ENCODE measurements at places on chromosomes 5 and 9.

- DNase-seq = no peak
Measured at GRCh38 chr9:749716-750115, 91.8 kb upstream of the DMRT1 start.

GRCh38 chr5:128800377-128800776 lies 164.9 kb upstream of the SLC27A6 start:
- no peak for DNase-seq

DNA sequence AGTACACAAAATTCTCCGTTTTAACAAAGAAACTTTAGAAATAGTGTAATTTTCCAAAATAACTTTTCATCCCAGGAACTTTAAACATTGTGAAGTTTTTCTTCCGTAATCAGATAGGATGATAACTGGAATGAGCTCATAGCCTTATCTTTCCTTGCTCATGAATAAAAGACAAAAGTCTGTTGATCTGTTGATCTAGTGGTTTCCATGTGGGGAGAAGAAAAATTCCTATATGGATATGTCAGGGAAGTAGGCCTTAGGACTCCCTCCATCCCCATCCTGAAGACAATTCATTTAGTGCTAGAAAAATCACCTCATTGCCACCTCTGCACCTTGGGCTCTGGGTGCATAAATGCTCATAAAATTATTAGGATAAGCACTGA lies 266.6 kb downstream of the SMARCA2 start:
- no peak for DNase-seq

DNA sequence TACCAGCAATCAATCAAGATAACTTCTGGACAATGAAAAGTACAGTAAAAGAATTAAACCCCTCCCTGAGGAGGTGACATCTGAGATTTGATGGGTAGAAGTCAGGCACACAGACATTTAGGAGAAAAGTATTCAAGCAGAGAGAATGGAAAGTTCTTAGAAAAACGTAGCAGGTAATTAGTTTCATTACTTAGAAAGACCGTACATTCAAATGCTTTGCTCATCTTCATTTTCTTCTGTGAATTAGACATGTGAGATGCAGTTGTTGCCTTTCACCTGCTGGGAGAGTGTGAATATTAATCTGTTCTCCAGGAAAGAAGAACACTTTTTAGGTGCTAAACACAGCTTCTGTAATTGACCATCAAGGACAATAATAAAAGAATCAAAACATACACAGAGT lies 71.3 kb upstream of the PPP1R2B start:
- DNase-seq = no peak

DNA sequence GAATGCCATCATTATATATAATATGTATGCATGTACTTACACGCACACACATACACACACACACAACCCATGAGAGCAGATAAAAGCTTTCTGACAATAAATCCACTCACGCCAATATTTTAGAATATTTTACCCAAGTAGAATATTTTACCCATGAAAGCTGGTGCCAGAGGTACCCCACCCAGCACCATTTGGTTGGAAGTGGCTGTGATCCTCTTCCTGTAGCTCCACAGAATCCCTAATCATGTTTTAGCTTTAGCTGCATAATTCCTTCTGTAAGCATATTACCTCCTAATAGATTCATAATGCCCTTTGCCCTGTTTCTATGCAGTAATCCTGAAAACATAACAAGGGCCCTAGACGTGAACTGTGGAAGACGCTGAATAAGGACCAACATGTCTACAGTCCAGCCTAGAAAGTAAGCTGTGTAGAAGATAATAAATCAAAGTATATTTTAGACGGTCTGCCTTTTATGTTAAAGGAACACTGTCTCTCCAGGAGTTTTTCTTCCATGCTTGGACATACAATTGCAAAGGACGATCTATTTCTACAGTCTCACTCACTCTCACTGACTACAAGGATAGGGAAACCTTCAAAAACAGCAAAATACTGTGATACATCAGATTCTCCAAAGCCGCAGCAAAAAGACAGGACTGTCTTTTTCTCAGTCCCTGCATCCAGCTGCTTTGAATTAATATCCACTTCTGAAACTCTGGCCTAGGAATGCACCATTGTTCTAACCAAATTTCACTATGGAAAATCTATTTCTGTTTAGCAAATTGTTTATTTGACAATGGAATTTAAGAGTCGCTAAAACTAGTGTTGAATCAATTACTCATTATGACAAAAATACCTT lies 98.2 kb downstream of the USP20 start:
- DNase-seq = no peak

GRCh38 chr9:100084128-100084453 lies 14.7 kb downstream of the ERP44 start:
- no peak for DNase-seq

DNA sequence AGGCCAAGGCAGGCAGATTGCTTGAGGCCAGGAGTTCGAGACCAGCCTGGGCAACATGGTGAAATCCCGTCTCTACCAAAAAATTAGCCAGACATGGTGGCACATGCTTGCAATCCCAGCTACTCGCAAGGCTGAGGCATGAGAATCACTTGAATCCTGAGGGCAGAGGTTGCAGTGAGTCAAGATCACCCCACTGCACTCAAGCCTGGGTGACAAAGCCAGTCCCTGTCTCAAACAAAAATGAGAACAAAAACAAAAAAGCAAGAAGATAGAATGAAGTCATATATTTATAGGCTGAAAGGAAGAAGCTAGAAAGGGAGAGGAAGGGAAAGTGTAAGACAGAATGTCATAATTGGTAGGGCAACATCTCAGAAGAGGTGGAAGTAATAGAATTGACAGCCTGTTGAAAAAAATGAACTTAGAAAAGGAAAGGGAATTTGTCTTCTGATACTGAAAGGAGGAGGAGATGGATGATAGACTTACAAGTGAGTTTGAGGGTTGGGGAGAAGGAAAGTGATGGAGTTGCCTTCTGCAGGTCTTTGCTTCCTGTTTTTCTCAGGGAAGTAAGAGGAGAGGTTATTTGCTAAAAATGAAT lies 32.2 kb downstream of the CARD6 start:
- no peak for DNase-seq

- no peak for DNase-seq
Measured at GRCh38 chr5:129698661-129699060, 49.2 kb upstream of the MINAR2 start.

- peak; percentile 12 for DNase-seq
Measured at GRCh38 chr5:102450313-102450990, 48.3 kb downstream of the SLCO6A1 start.

- DNase-seq = no peak
Measured at GRCh38 chr9:89670114-89670513, 65.3 kb downstream of the GADD45G start.

- no peak for DNase-seq
Measured at GRCh38 chr9:96430377-96430776, 12.2 kb upstream of the ZNF367 start.

DNA sequence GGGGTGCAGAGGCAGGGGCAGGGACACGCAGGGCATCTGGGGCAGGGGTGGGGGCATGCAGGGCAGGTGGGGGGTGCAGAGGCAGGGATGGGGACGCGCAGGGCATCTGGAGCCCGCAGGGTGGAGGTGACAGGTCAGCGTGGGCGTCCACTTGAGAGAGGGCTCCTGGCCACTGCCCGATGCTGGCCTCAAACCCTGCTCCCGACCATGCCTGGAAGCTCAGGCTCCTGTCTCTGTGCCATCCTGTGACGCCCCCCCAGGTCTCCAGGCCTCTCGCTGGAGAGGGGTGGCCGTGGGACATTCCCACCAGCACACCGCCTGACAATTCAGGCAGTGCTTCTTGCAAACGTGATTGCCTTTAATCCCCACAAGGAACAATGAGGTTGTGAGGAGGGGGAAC lies 33.0 kb downstream of the ZDHHC11B start:
- DNase-seq = no peak

- DNase-seq = no peak
Measured at GRCh38 chr5:153700940-153701339, 210.5 kb downstream of the GRIA1 start.

- no peak for DNase-seq
Measured at GRCh38 chr5:103475629-103476240, 86.9 kb downstream of the NUDT12 start.

GRCh38 chr9:114163517-114163951 lies 8.2 kb downstream of the COL27A1 start:
- peak; percentile 24 for DNase-seq

DNA sequence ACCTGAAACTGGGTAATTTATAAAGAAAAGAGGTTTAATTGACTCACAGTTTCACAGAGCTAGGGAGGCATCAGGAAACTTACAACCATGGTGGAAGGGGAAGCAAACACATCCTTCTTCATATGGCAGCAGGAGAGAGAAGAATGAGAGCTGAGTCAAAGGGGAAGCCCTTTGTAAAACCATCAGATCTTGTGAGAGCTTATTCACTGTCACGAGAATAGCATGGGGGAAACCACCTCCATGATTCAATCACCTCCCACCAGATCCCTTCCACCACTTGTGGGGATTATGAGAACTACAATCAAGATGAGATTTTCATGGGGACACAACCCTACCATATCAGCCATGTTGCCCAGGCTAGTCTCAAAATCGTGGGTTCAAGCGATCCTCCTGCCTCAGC lies 143.4 kb downstream of the FGF18 start:
- no peak for DNase-seq

- DNase-seq = no peak
Measured at GRCh38 chr9:123232332-123232731, 36.1 kb downstream of the STRBP start.

DNA sequence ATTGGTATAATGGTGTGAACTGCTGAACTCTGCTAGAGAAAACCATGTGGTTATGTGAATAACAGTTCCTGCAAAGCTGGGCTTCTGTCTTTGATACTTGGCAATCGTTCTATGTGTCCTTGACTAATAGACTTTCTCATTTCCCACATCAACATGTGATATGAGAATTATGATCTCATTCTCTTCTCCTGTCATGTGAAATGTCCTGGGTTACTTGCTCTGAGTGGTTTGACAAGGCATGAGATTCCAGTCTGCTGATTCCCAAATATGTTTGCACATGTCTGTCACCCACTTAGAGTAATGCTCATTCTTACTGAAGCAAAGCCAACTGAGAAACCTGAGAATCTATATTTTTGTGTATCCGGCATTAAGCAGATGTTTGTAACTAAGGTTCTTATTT lies 141.2 kb downstream of the PARP8 start:
- no peak for DNase-seq

- DNase-seq = no peak
Measured at GRCh38 chr9:87603854-87604490, 106.3 kb downstream of the DAPK1 start.

- no peak for DNase-seq
Measured at GRCh38 chr5:111635151-111635902, 121.7 kb downstream of the NREP start.

DNA sequence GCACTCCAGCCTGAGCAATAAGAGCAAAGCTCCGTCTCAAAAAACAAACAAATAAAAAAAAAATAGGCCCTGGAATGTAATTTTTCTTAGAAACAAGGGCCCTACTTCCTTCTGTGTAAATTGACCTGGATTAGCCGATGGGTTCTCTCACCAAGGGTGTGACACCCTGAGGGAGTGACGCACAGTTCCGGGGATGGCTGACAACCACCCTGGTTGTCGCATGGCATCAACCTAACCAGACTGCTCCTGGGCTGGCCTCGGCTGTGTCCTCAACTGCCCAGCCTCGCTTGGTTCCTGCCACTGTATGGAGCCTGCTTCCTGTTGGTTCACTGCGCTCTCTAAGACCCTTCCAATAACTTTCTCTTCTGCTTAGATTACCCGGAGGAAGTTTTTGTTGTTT lies 51.2 kb upstream of the SPATA31D4 start:
- DNase-seq = peak; percentile 68

- DNase-seq = no peak
Measured at GRCh38 chr5:1885868-1886845, 3.4 kb upstream of the IRX4 start.

GRCh38 chr9:113364951-113365350 lies 11.8 kb downstream of the HDHD3 start:
- no peak for DNase-seq

- DNase-seq = no peak
Measured at GRCh38 chr5:172801179-172801671, 30.2 kb upstream of the DUSP1 start.
